ENCODE measurements at places on chromosomes 11 and 22.

DNA sequence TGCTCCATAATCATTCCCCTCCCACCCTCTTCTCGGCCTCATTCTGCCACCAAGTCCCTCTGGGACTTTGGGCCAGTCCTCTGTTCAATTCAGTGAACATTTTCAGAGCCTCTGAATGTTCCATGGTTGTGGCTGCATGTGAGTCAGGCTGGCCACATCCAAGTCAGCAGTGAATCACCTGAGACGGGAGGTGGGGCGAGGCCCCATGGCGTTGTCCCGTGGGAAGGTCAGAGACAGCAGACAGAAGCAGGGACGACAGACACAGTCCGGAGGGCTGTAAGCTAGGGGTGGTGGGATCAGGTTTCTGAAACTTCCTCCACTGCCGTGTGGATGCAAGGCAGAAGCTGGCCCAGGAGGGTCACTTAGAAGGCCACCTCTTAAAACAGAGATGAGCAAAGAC is 324.8 kb downstream of the MN1 start:
- no peak for DNase-seq

DNA sequence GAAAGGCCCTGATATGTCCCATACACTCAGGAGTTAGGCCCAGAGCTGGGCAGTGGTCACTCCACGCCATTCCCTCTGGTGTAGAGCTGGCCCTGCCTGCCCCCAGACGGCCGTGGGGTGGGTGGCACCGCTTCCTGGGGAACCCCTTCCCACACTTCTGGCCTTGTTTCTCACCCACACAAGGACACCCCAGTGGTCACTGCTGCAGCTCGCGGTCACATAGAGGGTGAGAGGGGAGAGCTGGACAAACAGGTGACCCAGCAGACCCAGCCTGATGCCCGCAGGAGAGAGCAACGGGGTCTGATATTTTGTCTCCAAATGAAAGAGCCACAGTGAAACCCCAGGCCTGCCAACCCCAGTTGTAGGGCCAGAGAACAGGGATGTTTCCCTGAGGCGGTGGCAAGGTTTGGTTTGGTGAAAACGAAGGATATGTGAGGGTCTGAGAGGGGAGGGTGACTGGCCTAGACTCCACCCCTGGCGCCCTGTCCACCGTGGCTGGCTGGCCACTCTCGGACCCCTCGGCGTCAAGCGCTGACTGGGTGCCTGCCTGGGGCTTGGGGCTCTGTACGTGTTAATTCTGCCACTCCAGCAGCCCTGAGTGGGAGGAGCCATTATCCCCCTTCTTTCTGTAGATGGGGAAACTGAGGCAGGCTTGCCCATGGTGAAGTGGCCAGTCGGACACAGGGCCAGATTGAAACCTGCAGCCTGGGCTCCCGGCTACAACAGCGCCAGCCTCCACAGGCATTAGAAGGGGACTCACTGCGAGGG is 71.0 kb upstream of the PPARA start:
- DNase-seq = no peak

GRCh38 chr11:110599207-110599606 is 113.0 kb downstream of the ARHGAP20 start:
- no peak for DNase-seq

DNA sequence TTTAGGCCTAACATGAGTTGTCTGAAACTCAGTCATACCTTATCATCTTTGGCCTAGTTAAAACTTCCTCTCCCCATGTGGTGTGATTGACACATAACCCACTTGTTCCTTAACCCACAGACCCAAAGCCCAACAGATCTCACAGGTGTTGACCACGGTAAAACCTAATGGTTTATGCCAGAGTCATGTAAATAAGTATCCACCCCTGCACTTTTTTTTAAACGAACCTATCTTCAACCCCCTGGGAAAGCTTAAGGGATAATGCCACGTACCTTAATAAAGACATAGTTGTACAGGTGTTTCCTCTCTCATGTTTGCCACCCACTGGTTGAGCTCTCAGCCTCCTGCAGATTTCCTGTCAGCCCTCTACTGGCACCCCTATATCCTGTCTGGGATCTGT is 709.3 kb upstream of the CCDC179 start:
- DNase-seq = no peak

DNA sequence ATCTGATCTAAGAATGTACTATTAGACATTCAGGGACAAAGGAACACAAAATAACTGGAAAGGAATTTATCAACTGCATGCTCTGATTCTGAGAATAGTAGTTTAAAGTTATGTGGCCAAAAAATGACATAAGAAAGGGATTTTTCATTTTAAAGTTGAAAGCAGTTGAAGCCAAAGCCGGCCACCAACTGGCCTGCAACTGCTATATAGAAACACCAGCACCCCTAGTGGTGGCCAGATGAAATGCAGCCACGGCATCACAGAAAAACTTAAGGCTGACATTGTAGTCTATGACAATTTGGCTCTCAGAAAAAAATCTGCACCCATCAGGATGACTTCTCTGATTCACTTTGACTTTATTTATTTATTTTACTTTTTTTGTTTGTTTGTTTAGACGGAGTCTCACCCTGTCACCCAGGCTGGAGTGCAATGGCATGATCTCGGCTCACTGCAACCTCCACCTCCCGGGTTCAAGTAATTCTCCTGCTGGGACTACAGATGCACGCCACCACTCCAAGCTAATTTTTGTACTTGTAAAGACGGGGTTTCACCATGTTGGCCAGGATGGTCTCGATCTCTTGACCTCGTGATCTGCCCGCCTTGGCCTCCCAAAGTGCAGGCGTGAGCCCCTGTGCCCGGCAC is 59.2 kb downstream of the SLC35F2 start:
- peak; percentile 60 for DNase-seq

GRCh38 chr11:115409116-115409670 is 95.0 kb downstream of the CADM1 start:
- no peak for DNase-seq

DNA sequence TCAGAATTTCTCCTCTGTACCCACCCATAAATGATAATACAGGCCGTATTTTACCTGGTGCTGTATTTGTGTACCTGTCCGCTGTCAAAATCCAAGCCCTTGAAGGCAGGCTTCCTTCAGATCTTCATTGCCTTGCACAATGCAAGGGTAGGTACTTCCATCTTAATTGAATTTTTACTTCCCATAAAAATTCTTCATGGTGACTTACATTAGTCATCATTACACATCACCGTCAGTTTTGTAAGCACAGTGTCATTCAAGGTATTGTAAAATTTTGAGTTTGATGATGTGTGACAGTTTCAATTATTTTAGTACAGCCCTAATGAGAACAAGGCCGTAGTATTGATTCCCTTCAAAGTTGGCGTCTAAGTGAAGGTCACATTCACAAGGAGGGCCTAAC is 770 bp upstream of the TSG101 start:
- DNase-seq = no peak

GRCh38 chr11:6703247-6704063 is 20.3 kb upstream of the MRPL17 start:
- peak; percentile 67 for DNase-seq

- DNase-seq = no peak
Observed at GRCh38 chr22:22554587-22555284, 4.3 kb downstream of the PRAME start.

- DNase-seq = no peak
Observed at GRCh38 chr11:133384731-133385130, 147.6 kb downstream of the OPCML start.

GRCh38 chr11:11793073-11793472 is 48.7 kb upstream of the USP47 start:
- no peak for DNase-seq

- no peak for DNase-seq
Observed at GRCh38 chr11:59759900-59760299, 4.7 kb downstream of the STX3 start.

DNA sequence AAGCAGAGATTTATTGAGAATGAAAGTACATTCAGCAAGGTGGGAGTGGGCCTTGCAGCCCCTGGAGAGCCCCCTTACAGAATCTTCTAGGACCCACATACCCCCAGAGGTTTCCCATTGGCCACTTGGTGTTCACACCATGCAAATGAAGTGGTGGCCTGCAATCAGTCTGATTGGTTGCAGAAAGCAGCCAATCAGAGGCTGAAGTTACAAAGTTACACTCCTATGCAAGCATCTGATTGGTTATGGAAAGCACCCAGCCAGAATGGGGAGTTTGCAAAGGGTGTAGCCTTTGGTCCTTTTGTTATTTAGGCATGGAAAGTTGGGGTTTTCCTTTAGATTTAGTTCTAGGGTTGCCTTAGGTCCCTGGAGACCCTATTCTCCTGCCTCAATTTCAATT is 34.9 kb downstream of the UVRAG start:
- DNase-seq = no peak

GRCh38 chr11:11265994-11266606 is 87.0 kb downstream of the CSNK2A3 start:
- DNase-seq = peak; percentile 68

- no peak for DNase-seq
Observed at GRCh38 chr11:60952742-60953170, 780 bp upstream of the SLC15A3 start.

GRCh38 chr11:88583251-88583650 is 245.7 kb upstream of the CTSC start:
- no peak for DNase-seq

DNA sequence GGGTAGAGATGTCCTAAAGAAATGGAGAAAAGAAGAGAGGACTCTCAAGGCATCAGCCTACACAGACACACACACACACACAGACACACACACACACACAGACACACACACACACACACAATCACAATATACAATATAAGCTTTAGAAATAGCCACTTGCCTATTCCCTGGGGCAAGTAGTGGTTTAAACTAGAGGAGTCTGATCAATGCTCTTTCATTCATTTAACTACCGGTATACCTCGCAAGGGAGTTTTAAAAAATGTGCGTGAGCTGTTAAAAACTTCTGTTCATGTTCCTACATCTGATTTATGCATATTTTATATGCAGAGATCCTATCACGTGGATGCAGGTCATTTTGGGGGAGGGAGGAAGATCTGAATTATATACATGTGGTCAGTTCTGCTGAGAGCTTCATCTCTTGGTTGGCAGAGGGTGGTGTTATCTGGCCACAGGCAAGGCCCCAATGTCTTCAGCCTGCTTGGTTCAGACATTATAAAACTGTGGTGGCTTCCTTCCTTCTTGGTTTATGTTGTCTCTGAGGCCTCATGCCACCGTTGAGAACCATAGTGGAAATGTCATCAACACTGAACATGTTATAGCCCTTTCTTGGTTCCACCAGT is 56.6 kb downstream of the SYT13 start:
- no peak for DNase-seq

GRCh38 chr22:31099841-31100761 is 7.3 kb downstream of the SELENOM start:
- no peak for DNase-seq

DNA sequence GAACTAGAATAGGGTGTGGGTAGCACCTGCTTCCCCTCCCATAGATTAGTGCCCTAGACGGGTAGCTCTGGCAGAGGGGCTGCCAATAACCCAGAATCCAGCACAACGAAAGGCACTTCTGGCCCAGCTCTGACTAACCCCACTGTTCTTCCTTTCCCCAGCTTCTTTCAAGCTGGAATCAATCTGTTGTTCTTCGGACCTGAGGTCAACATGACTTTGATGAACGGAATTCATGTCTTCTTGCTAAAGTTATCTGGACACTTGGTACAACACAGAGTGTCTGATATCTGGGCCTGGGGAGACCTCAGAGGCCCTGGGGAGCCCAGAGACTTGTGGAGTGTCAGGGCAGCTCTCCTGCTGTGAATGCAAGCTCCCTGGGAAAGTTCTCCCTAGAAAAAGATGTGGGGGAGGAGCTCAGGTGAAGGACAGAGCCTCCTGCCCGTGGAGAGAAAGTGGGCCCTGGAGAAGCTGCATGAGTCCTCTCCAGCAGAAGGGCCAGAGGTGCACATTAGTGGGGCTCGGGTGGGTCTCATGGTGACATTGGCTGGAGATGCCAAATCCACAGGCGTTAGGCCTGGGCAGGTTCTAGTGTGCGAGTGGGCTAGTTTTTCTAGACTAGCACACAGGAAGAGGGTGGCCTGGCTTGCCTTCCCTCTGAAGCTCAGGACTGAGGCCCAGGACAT is 6.3 kb downstream of the KCNJ11 start:
- no peak for DNase-seq

Data from CD4-positive, alpha-beta T cell (primary cell).